ENCODE measurements at places on chromosomes 4 and X. TPM values are rescaled to one million over a fixed set of nuclear protein-coding genes. Genes with fewer than 3 reads are reported as not detected.
A peak's percentile ranks its signal among the peaks of the same experiment; 100 is the strongest.

DNA sequence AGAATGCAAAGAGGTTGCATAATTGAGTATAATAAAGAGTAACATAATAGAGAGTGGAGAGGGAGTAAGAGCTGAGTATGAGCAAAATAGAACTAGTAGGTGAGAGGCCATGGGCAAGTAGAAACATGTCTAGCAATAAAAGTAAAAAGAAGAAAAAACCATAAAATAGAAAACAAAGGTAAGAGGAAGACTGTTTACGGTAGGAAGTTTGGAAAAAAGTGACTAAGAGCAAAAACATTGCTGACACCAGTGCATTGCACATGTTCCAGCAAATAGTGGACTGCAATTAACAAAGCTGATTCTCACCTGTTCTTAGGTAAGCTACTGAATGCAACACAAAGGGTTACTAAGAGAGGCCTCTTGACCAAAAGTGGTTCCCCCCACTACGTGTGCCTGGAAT is 202.9 kb downstream of the TEX13A start:
- DNase-seq: no peak

GRCh38 chr4:110163327-110164069 is 34.9 kb downstream of the ELOVL6 start:
- DNase-seq: no peak

DNA sequence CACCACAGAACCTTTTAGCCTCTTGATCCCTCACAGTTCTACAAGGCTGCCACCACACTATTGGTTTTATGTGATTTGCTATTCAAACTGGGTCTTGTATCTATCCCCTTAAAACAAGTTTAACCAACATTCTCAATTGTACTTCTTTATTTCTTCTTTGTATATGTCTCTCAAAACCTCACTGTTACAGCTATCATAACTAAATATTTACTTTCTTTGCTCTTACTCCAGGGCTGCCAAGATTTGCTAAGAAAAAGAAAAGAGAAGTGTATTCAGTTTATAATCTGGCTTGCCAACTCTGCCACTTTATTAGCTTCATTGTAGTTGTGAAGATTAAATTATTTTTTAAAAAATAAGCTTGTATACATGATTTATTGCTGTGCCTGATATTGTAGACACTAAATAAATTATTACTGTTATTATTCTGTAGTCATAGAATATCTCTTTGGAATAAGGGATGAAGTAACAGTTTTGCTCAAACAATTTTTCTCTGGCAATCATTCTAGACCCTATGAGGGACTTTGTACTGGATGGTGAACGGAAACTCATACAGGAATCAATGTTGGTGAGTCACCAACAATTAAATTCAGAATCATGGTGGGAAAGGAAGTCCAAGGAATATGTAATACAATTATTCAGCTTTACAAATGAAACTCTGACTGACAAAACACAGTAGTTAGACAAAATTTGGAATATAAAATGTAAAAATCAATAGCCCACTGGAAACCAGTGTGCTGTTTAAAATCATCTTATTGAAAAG is 127.1 kb upstream of the DCAF8L1 start:
- no peak for DNase-seq

The SLC9B1 gene
- not detected for total RNA-seq

DNA sequence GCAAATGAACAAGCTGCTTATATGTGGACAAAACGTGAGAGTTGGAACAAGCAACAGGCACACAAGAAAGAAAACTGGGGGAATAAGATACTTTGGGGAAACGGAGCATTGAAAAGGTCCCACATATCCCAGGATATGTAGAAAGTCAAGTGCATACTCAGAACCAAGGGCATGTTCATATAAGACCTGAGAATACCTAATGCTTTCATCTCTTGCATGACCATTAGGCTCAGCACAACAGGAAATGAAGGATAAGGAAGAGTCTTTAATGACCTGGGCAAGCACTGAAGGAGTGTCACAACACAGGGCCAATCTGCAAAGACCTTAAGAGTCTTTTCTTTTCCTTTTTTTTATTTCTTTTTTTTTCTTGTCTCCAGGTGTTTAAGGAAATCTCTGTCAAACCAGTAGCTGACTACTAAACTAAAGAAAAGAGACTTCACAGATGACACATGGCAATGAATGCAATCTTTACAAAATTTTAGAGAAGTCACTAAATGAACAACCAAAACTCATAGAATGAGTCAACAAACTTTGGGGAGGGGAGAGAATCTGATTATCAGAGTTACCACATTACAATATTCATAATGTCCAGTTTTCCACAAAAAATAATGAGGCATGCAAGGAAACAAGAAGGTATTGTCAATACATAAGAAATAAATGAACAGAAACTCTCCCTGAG is 67.9 kb upstream of the STK26 start:
- no peak for DNase-seq

DNA sequence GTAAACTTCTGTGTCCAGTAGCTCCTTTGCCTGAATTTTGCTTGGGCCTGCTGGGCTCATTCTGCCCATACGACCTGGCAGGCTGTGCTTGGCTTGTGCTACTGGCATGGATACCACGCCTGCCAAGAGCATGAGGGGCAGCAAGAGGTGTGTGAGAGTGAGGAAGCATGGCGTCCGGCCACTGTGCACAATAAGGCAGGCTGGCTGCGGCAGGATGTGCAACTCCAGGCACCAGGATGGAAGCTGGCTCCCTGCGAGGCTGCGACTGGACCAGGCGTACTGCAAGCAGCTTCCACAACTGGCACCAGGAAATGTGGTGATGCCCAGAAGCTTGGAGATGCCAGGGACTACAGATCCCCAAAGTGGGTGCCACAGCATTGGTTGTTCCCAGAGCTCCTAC is 709.3 kb downstream of the PCDH18 start:
- no peak for DNase-seq

The ODAPH gene
- total RNA-seq: 0.19 TPM

DNA sequence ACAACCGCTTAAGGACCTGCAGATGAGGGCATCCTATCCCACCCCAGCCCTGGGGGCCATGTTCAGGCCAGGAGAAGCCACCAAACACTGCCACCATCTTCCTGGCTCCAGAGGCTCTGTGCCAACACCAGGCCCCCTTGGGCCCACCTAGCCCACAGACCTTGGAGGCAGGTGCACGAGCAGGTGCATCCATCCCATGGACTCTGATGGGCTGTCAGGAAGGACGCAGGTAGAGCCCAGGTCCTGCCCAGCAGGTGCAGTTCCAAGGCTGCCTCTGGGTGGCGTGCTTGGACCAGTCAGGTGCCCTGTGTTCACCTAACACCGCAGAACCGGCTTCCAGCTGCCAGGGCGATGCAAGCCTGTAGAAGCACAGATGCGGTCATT is 22.8 kb upstream of the PDE6B start:
- peak; percentile 38 for DNase-seq

GRCh38 chr4:109160494-109160893 is 142.0 kb downstream of the COL25A1 start:
- DNase-seq: no peak

The BEX5 gene
- 1.3 TPM for total RNA-seq

DNA sequence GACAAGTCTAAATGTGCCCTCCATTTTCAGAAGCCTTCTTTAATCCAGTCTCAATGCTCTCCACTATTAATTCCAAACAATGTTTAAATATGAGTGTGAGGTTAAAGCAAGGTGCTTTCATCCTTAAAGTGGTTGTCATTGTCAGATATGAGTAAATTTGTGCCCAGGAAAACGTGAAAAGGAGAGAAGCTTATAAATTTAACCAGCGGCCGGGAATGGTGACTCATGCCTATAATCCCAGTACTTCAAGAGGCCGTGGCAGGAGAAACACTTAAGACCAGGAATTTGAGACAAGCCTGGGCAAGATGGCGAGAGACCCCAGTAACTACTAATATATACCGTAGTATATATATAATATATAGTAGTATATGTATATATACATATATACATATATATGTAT is 270.0 kb downstream of the ARHGAP24 start:
- DNase-seq: peak; percentile 53

- DNase-seq: no peak
These were observed 38.3 kb downstream of the ARHGEF9 start for GRCh38 chrX:63746715-63747114.

DNA sequence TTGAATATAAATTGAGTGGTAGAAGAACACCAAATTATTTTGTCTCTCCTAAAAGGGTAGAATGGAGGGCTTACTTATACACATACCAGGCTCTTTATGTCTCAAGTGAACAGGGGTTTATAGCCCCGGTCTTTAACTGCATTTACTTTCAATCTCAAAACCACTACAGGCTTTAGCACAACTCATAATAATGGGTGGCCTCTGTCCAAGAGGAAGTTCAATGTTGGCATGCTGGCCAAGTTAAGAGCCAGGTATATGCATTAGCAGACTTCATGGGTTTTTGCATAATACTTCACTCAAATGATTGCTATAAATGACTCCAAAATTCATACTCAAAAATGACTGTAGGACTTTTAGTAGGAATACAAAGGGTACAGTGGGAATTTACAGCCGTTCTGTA is 118.5 kb upstream of the OTUD4 start:
- DNase-seq: no peak

- no peak for DNase-seq
These were observed 86.2 kb downstream of the ABLIM2 start for GRCh38 chr4:8072235-8072968.

- DNase-seq: no peak
These were observed 647.5 kb upstream of the TENM3 start for GRCh38 chr4:181595716-181596115.

Data from H4 (cell line).